ENCODE measurements at places on chromosomes 1 and 21.

GRCh38 chr1:236356141-236356540, 37.9 kb upstream of the EDARADD start:
- no peak for DNase-seq

DNA sequence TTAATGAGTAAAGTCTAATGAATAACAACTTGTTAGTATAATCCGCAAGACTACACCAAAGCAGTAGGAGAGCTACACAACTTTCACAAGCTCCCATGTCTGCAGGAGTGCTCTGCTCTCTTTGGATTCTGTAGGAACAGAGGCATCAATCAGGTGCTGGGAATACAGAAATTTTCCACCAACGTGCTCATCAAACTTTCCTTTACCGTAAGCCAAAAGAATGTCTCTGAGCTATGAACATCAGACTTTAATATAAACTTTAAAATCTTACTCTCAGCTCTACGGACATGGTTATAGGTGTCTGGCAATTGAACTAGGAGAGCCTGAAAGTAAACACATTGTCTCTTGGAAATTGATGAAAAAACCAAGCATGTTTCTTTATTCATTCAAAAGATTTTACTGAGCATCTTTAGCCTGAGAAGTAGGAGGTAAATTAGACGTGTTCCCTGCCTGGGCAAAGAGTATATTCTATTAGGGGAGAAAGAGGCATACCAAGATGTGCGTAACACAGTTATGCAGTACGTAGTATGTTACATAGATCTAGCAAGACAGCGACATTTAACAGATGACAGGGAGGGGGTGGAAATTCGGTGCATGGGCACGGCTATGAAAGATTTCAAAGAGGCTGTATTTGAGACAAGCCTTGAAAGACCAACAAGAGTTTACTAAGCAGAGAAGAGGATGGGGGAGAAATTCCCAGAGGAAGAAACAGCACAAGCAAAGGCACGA, 85.2 kb downstream of the TM2D1 start:
- no peak for DNase-seq

DNA sequence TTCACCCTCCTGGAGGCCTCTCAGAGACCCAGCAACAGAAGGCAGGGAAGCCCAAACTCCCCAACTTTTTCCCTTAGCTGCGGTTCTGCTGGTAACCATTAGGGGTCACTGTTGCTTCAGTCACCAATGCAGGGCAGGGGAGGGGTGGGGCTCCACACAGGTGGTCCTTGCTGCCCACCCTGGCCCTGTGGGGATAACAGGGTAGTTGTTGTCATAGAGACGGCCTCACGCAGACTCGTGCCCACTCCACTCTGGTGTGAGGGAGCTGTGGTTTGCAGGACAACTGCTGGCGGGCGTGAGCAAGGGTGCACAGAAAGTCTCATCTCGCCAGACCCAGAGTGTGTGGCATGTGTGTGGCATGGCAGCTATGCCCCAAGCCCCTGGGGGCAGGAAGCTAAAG, 19.9 kb downstream of the INSRR start:
- DNase-seq = no peak

DNA sequence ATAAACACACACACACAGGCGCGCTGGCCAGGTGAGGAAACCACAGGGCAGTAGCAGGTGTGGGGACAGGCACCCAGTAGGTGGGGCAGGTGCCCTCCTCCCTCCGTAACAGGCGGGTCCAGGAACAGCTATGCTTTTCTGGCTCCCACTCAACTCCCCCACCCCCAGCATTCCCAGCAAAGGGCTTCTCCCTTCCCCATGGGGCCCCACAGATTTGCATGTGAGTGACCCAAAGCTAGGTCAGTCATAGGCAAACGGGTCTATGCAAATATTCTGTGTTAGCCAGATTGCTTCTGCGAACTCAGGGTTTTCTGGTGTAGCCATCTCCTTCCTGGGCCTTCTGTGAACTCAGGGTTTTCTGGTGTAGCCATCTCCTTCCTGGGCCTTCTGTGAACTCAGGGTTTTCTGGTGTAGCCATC, 114.2 kb downstream of the SIK1 start:
- DNase-seq = no peak

GRCh38 chr1:165632152-165632469, 1.1 kb downstream of the MGST3 start:
- no peak for DNase-seq

GRCh38 chr1:99218999-99219398, 45.3 kb upstream of the PLPPR4 start:
- DNase-seq = no peak

- DNase-seq = no peak
Observed at GRCh38 chr1:85229574-85230097, 28.8 kb upstream of the SYDE2 start.

DNA sequence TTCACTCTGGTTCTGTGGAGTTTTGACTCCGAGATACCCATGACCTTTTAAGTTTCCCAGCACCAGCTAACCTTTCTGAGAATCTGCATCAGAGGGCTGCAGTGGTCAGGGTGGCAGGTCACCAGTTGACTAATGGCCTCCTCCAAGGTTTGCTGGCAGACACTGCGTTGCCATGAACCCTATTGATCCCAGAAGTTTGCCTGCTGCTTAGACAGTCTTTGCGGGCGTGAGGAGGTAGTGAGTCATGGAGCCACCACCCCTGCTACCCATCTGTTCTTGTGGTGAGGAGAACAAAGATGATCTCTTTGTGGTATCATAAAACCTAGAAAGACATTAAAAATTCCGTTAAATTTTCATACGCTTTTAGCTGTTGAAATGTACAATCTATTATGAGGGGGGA, 180.4 kb downstream of the FGGY start:
- DNase-seq = peak; percentile 49

DNA sequence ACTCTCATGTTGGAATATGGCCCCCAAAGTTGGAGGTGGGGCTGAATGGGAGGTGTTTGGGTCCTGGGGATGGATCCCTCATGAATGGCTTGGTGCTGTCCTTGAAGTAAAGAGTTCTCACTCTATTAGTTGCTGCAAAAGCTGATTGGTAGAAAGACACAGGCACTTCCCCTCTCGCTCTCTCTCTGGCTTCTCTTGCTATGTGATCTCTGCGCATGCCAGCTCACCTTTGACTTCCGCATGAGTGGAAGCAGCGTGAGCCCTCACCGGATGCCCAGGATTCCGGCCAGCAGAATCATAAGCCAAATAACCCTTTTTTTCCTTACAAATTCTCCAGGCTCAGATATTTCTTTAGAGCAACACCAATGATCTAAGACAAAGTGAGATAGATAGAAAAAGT, 20.9 kb upstream of the CCSAP start:
- DNase-seq = no peak

GRCh38 chr1:154329551-154330131, 4.3 kb downstream of the ATP8B2 start:
- DNase-seq = no peak

DNA sequence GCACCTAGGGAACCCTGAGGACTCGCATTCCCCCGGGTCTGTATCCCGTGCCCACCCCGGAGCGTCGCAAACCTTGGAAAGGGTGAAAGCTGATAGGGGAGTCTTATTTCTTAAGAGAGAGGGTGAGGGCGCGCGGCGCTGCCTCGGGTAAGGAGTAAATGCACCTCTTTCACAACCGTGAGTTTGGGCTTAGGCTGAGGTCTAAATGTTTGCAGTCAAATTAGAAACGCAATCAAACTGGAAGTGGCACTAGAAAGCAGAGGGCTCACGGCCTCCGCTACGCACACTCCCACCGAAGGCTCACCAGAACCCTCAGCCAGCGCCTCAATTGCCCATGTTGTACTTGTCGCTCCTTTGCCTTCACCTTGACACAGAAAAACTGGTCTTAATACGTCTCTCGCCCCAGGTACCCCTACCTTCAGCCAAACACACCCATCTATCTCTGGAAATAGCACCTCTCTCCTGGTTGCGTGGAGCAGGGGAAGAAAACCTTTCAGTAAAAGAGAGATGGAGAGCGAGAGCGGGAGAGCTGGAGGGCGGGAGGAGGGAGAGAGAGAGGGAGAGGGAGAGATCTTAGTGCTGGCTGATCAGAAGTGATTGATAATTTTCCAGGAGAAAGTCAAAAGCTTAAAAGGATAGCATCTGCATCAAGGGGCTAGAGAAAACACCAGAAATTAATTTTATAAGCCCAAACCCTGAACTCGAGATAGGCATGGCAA, 1.7 kb upstream of the HLX start:
- DNase-seq = no peak

GRCh38 chr1:10664251-10664650, 132.2 kb downstream of the CASZ1 start:
- DNase-seq = no peak

- no peak for DNase-seq
Observed at GRCh38 chr1:202221911-202222909, 28.6 kb downstream of the LGR6 start.

GRCh38 chr1:234712891-234713305, 102.9 kb upstream of the IRF2BP2 start:
- no peak for DNase-seq

DNA sequence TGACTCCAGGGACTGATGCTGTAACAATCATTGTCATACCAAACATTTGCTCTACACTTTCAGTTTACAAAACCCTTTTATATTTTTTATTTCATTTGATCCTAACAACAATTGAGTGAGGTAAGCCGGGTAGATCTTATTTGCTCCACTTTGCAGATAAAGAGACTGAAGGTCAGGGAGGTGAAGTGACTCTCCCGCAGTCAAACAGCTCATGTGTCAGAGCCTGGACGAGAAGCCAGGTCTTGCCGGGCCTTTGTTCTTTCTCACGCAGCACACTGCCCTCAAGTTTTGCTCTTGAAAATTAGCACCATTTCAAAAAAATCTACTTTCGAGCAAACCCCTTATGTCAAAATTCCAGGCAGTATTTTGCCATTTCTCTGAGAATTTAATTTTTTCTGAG, 65.2 kb downstream of the CD247 start:
- no peak for DNase-seq

GRCh38 chr1:61892977-61893376, 150.7 kb downstream of the PATJ start:
- DNase-seq = no peak

GRCh38 chr1:3570066-3570986, 41.0 kb downstream of the MEGF6 start:
- DNase-seq = no peak

- no peak for DNase-seq
Observed at GRCh38 chr1:170133766-170134495, 11.8 kb upstream of the NTMT2 start.

- no peak for DNase-seq
Observed at GRCh38 chr1:162626094-162626493, 6.2 kb upstream of the DDR2 start.

DNA sequence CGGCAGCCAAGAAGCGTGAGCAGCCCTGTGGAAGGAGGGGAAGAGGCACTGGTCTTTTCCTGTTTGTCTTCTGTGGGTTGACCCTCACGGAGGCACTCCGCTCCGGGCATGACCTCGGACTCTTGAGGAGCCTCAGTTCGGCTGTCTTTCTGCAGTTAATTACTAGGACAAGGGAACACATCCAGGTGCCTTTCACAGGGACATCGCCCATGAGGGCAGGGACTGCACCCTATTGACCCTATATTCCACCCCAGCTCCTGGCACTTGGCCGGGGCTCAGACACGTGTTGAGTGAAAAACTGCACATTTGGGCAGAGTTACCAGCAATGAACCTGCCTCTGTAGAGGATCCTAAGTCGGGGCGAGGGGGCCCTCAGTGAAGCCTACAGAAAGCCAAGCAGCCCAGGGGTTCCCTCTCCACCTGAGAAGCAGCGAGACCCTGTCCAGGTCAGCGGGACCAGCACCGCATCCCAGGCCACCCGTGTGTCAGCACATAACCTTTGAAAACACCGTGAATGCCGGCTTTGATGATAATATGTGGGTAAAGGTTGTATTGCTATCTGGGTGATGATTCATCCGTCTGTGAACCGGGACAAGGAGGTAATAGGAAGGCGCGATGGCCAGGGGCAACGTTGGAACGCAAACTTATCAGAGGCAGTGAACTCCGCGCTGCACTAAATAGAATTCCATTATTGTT, 161.4 kb upstream of the ARHGEF16 start:
- DNase-seq = no peak

DNA sequence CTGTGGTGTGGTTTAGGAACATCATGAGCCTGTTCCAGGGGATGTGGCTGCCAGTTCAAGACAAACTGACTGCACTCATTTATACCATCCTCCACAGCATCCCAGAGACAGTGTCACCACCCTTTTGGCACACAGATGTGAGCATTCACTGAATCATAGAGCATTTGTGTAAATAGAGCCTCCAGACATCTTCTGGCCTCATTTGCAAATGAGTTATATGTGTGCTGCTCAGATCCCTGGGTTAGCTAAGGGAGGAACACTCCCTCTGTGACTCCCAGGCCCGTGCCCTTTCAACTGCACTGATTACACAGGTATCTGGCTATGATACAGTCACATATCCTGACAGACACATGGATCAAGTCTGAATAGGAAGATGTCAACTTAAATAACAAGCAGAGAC, 351.5 kb upstream of the PLD5 start:
- DNase-seq = no peak

GRCh38 chr1:52554756-52555155, 1.9 kb upstream of the TUT4 start:
- DNase-seq = no peak

DNA sequence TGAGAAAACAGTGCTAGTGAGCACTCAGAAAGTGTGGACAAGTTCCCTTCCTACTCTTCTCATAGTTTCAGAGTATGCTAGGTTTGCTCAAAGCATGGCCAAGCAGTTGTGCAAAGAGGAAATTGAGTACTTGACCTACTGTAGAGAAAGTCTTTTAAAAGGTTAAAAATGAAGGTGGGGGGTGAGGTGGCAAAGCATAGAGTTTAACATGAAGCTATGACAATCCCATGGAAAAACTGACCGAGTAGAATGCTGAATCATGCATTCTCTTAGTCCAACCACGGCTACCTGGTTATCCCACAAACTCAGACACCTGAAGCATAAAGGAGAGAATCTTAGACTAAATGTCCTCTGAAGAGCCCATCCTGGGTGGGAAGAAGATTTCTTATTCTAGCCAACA, 79.9 kb downstream of the PTPN14 start:
- no peak for DNase-seq

GRCh38 chr1:100631015-100631551, 88.5 kb upstream of the VCAM1 start:
- no peak for DNase-seq

- no peak for DNase-seq
Observed at GRCh38 chr1:174266476-174266875, 107.2 kb downstream of the RABGAP1L start.

GRCh38 chr1:181128592-181129497, 40.3 kb downstream of the IER5 start:
- no peak for DNase-seq

- DNase-seq = no peak
Observed at GRCh38 chr1:32867671-32868070, 3.0 kb downstream of the FNDC5 start.

DNA sequence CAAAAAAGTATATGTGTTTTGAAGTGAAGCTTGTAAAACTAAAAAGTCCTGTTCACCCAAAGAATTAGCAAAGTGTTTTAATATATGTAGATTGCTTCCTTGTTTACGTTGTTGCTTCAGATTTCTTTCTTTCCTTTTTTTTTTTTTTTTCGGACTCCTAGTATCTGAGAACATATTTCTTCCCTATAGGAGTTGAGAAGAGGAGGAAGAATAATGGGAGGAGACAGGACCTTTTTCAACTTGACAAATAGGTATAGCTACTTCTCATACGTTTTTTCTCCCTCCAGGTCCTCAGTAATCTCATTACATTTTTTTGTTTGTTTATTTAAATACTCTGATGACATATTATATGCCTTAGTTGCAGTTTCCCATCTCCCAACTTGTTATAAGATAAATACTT, 8.9 kb downstream of the DISP1 start:
- no peak for DNase-seq

GRCh38 chr1:155200920-155201319, 6.8 kb downstream of the THBS3 start:
- DNase-seq = no peak

GRCh38 chr1:56045477-56045876, 533.9 kb downstream of the PLPP3 start:
- no peak for DNase-seq

- no peak for DNase-seq
Observed at GRCh38 chr1:94921977-94922376, 4.9 kb downstream of the CNN3 start.
